ENCODE measurements at places on chromosomes 2 and 18.

DNA sequence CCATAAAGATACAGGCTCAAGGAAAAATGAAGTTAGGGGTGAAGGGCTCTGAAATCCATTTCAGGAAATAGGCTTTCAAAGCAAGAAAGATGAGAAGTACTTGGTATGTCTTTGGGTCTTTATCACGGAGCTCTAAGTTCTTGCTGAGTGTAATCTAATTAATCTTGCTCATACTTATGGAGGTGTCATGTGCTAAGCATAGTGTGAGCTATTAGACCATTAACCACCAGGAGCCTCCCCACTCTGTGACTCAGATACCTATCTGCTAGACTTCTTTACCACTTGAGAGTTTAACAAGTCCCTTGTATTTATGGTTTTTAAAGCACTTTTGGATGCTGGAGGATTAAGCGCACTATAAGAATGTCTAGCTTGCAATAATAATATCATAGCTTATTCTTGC lies 678.7 kb downstream of the EPHA4 start:
- no peak for DNase-seq

GRCh38 chr2:109337221-109337620 lies 208.2 kb downstream of the SH3RF3 start:
- DNase-seq = no peak

DNA sequence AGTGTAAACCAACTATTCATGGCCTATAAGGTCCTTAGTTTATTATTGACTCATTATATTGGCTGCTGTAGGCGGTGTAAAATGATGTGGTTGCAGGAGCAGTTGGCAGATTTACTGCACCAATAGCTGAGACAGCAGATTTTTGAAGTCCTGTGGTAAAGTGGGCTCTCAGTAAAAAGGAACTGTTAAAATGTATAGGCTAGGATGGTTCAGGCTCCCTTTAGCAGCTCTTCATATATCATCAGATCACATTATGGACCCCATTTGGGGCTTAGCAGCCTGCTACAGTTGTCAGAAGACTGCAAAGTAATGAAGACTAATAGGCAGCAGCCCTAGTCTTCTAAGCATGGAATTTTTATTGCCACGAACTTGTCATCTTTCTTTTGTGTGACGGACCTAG lies 27.8 kb downstream of the MTX2 start:
- no peak for DNase-seq

DNA sequence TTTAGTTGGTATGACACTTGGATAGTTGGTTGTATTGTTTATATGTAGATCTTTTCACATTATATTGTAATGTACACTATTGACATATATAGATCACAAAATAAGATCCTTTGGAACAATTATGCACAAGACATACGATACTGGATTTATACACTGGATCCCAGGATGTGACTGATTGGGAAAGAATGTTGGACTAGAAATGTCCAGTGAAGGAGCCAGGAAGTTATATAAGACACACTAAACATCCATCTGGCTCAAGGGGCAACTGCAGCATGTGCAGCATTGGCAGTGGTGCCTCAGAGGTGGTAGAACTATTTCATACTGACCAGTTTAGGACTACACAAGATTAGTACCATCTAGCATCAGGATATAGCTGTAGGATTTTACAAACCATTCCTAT lies 104.9 kb downstream of the TRABD2A start:
- DNase-seq = peak; percentile 51

- no peak for DNase-seq
These were observed 55.9 kb upstream of the BARD1 start for GRCh38 chr2:214865400-214865799.

DNA sequence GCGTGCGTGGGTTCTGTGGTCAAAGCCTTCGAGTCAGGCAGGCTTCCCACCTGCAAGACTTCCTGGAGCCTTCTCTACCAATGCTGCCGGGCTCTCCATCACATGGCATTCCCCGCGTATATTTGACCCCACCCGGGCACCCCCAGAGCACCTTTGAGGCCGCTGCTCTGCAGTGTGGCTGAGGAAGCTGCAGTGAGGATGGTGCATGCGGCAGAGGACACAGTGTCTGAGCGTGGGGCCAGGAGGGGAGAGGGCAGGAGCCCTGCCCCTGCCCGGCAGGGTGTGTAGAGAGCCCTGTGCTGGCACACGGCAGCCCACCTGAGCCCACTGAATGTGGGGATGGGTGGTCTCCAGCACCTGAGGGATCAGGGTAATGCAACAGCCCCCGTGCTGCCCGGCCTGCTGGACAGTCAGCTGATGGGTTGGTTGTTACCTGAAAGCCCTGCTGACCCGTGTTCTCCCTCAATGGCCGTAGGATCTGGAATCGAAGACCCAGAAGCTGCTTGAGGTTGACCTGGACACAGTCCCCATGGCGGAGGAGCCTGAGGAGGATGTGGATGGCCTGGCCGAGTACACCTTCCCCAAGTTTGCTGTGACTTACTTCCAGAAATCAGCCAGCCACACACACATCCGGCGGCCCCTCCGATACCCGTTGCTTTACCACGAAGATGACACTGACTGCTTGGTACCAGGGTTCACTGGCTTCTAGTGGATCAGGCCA lies 36.8 kb upstream of the GPR17 start:
- DNase-seq = no peak

GRCh38 chr2:168503901-168504300 lies 47.8 kb downstream of the CERS6 start:
- DNase-seq = no peak

GRCh38 chr18:78566720-78567119 lies 412.9 kb upstream of the SALL3 start:
- DNase-seq = no peak

DNA sequence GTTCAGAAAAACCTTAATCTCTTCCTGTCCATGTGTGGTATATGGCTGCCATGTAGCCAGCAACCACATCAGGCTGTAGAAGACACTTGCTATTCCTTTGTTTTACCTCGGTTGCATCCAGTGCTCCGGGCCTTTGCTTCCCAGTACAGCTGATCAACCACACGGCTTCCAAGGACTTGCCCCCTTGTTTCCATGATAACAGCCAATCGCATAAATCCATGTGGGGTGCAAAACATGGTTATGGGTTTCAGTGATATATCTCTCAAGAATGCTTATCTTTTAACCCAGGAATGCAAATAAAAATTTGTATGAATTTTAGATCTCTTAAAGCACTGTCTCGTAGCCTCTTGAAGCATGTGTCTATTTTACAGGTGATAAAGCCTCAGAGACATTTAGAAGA lies 118.3 kb downstream of the MGAT5 start:
- DNase-seq = peak; percentile 52

- DNase-seq = no peak
These were observed 42.2 kb upstream of the FAM117B start for GRCh38 chr2:202592566-202592965.

- no peak for DNase-seq
These were observed 101.4 kb downstream of the MYO5B start for GRCh38 chr18:50093366-50094064.
